ENCODE measurements at places on chromosomes 5 and 9.

- DNase-seq, result no peak
Measured at GRCh38 chr9:113969343-113969742, 93.2 kb downstream of the ZNF618 start.

DNA sequence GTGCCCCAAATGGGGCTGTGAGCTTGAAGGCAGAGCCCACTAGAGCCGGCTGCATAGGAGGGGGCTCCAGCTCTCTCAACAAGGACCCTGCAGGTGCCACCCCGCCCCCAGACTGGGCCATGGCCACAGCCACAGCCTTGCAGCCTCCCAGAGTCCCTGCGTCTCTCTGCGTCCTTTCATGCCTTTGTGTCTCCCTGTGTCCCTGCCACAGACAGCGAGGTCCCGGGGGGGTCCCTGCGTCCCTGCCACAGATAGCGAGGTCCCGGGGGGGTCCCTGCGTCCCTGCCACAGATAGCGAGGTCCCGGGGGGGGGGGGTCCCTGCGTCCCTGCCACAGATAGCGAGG is 6.3 kb downstream of the NOXA1 start:
- DNase-seq, result no peak

DNA sequence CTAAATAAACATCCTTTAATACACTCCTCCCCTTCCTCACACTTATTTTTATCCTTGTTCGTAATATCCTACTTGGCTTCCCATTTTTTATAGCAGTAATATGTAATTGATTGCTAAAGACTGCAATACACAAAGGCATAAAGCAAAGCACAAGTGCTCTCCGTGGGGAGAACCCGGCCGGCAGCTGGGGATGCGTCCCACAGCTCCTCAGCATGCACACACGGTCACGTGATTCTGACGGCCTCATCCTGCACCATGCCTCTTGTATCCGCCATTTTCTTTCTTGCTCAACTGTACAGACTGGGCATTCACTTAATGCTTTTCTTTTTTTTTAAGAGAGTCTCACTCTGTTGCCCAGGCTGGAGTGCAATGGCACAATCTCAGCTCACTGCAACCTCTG is 2.8 kb downstream of the BRD3OS start:
- no peak for DNase-seq

DNA sequence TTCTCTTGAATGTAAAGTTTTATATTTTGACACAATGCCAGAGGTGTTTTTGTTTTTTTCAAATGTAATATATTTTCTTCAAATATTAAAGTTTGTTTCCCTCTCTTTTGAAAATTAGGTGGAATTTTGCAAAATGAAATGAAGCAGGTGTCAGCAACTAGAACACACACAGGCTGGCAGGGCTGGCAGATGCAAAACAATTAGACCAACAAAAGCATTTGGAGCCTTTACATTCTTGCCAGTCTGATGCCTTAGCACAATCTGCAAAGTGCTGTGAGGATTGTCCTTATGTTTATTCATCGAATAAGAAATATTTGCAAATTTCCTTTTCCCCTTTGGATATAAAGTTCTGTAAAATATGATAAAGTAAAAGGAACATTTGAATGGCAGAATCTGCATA is 1063.9 kb downstream of the CDH9 start:
- no peak for DNase-seq

DNA sequence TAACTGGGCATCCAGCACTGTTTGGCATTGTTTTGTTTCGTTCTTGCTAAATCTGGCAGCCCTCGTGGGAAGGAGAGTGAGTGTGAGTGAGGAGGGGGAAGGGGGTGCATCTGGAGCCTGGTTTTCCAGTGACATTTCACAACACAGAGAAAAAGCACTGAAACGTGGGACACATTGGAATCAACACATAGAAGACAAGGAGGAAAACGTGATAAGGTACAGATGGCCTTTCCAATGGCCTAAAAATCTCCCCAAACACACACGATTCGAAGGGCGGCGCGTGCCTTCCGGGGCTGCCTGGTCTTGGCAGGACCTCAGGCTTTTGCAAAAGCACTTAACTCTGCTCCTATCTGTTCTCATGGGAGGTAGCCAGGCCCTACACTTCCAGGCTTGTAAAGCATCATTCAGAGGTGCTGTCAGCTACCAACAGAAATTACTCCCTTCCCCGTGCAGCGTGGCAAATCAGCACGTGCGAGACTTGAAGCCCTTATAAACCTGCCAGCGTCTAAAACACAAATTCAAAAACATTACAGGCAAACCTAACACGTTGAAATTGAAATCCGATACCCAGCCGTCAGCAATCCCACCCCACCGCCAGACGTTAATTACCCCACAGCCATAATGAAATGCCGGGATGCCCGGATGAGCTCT is 129.4 kb downstream of the OLFM1 start:
- no peak for DNase-seq

DNA sequence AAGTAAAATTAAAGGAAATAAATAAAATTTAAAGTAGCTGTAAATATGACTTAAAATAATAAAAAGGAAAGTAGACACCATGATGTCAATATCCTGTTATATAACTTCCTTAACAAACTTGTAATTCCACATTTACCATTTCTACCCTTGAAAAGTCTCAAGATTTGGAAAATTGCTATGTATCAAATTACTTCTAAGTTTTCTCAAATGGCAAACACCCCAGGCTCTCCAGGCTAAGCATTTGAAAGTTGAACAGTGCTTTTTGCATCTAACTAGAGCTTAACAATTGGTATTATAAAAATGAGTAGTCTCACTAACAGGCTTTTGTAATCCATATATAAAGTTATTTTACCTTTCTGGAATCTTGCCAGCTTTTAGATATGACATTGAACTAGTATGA is 41.5 kb upstream of the MACIR start:
- no peak for DNase-seq

- DNase-seq, result no peak
Measured at GRCh38 chr5:61431923-61432620, 100.0 kb downstream of the ZSWIM6 start.

DNA sequence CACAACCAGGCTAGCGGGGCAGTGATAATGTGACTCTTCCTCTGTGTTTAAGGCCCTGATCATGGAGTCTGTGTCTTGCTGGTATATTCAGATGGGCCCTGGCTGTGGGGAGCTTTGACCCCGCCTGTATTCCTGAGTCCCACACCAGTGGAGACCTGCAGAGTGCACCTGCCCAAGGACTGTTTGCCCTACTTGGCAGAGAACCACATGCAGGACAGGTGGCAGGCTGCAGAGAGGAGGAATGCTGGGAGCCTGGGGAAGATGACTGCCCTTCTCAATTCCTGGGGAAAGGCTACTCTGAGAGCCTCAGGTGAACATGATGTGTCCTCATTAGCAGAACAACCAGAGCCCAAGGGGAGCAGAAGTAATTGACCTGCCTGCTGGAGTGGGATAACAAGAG is 36.2 kb downstream of the IARS1 start:
- no peak for DNase-seq

- DNase-seq, result no peak
Measured at GRCh38 chr5:178427576-178428197, 162.5 kb downstream of the COL23A1 start.
